ENCODE measurements at places on chromosomes 3 and 15.
A peak's percentile ranks its signal among the peaks of the same experiment; 100 is the strongest.

DNA sequence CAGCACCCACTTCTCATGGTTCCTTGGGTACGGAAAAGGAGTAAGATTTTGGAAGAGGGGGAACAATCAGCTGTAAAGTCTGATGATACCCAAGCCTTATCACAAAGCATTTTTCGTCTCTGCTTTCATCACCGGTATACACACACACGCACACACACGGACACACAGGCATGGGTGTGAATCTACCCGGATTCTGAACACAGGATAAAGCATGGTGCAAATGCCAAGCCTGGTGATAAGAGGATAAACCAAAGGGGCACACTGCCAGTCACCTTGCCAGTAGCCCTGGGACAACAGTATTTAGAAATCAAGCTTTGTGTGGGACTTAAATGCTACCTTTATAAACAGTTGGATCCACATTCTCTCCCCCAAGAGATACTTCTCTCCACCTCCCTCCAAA lies 22.2 kb downstream of the FAM174B start:
- H3K4me1 ChIP-seq, result peaks cover 4% of the 10 kb centered on the region
- H3K4me3 ChIP-seq, result no peak overlapping the region
- no peak overlapping the region for H3K27ac ChIP-seq
- H3K36me3 ChIP-seq, result no peaks in the 10 kb centered on the region

DNA sequence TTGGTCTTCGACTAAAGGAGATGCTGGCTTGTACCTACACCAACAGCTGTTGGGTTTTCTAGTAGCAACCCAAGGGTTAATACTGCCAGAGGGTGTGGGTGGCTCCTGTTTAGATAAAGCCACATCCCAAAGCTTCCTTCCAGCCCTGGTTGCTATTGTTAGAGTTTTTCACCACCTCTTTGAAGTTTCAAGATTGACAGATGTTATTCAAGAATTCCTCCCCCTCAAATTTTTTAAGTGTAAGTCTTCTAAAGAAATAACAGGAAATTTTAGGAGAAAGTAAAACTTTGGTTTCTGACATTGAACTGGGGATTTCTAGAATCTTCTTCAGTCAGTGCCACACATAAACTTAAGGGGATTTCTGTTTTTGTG lies 60.9 kb downstream of the TGFBR2 start:
- H3K4me1 ChIP-seq, result peaks cover 69% of the 10 kb centered on the region
- no peak overlapping the region for H3K4me3 ChIP-seq
- DNase-seq, result peak; percentile 59

DNA sequence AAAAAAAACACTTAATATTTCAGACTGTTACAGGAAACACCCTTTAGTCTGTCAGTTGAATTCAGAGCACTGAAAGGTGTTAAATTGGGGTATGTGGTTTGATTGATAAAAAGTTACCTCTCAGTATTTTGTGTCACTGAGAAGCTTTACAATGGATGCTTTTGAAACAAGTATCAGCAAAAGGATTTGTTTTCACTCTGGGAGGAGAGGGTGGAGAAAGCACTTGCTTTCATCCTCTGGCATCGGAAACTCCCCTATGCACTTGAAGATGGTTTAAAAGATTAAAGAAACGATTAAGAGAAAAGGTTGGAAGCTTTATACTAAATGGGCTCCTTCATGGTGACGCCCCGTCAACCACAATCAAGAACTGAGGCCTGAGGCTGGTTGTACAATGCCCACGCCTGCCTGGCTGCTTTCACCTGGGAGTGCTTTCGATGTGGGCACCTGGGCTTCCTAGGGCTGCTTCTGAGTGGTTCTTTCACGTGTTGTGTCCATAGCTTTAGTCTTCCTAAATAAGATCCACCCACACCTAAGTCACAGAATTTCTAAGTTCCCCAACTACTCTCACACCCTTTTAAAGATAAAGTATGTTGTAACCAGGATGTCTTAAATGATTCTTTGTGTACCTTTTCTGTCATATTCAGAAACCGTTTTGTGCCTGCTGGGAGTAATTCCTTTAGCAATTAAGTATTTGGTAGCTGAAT lies 17.9 kb downstream of the TMEM43 start:
- no peak for DNase-seq
- no peaks in the 10 kb centered on the region for H3K27me3 ChIP-seq
- H3K4me3 ChIP-seq, result no peak overlapping the region
- peaks cover 31% of the 10 kb centered on the region for H3K4me1 ChIP-seq

GRCh38 chr15:64004587-64004986 lies 41.7 kb downstream of the DAPK2 start:
- H3K36me3 ChIP-seq, result peaks cover 2% of the 10 kb centered on the region
- no peak overlapping the region for H3K4me3 ChIP-seq
- H3K27ac ChIP-seq, result no peak overlapping the region
- peaks cover 45% of the 10 kb centered on the region for H3K4me1 ChIP-seq
- DNase-seq, result no peak

DNA sequence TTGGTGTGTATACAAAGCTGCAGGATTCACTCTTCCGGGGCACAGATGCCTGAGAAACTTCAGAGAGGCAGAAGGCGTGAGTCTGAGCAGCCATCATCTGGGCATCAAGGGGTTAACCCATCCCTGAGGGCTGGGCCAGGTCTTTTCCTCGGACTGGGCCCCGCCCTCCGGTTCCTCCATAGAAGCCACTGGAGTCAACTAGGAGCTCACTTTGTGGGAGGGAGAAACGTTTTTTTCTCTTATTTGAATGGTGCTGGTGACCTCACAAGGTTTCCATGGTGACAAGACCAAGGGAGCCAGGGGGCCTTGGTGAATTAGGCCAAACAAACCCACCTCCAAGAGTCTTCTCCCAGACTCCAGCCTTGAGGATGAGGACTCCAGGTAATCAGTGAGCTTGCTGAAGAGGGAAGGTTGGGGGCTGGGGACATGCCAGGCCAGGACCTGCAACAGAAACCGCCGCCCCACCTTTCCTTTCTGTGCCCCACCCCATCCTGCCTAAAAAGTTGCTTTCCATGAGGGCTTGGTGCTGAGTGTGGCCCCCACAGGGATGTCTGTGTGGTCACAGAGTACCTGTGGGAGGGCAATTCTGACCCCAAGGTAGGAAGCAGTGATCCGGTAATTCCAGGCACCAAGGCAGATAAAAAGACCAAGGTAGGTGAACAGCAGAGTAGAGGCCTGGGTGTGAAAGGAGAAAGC lies 14.8 kb upstream of the INSYN1 start:
- no peak overlapping the region for H3K4me3 ChIP-seq
- DNase-seq, result no peak
- no peaks in the 10 kb centered on the region for H3K36me3 ChIP-seq
- no peak overlapping the region for H3K27ac ChIP-seq
- H3K4me1 ChIP-seq, result peaks cover 4% of the 10 kb centered on the region
- peaks cover 33% of the 10 kb centered on the region for H3K27me3 ChIP-seq

DNA sequence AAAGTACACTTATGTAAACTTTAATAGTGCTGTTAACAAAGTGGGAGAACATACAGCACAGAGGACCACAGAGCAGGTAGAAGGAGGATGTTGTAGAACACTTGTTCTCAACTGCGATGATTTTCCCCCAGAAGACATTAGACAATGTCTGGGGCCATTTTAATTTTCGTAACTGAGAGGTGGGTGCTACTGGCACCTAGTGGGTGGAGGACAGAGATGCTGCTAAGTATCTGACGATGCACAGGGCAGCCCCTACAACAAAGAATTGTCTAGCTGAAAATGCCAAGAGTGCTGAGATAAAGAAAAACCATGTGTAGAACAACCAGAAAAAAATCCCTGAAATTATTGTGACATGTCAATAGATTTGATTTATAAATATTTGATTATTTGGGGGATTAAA lies 5.0 kb upstream of the KBTBD8 start:
- peaks cover 38% of the 10 kb centered on the region for H3K27me3 ChIP-seq
- H3K27ac ChIP-seq, result no peak overlapping the region
- no peak overlapping the region for H3K4me3 ChIP-seq

GRCh38 chr3:7565574-7565973 lies 704.7 kb downstream of the GRM7 start:
- no peak overlapping the region for H3K27ac ChIP-seq
- DNase-seq, result no peak
- H3K4me1 ChIP-seq, result no peaks in the 10 kb centered on the region
- H3K27me3 ChIP-seq, result no peaks in the 10 kb centered on the region

- H3K27me3 ChIP-seq, result peaks cover 2% of the 10 kb centered on the region
- H3K4me3 ChIP-seq, result no peak overlapping the region
- H3K27ac ChIP-seq, result no peak overlapping the region
- DNase-seq, result no peak
- no peaks in the 10 kb centered on the region for H3K4me1 ChIP-seq
Measured at GRCh38 chr3:151591441-151591840, 130.6 kb upstream of the IGSF10 start.

GRCh38 chr3:157464321-157464720 lies 27.7 kb downstream of the PTX3 start:
- H3K27ac ChIP-seq, result no peak overlapping the region
- H3K4me1 ChIP-seq, result no peaks in the 10 kb centered on the region
- peaks cover 7% of the 10 kb centered on the region for H3K27me3 ChIP-seq
- DNase-seq, result no peak
- H3K36me3 ChIP-seq, result no peaks in the 10 kb centered on the region

- peaks cover 23% of the 10 kb centered on the region for H3K4me1 ChIP-seq
- peaks cover 26% of the 10 kb centered on the region for H3K27me3 ChIP-seq
- no peak overlapping the region for H3K4me3 ChIP-seq
- no peaks in the 10 kb centered on the region for H3K36me3 ChIP-seq
Measured at GRCh38 chr15:74295800-74296199, 59.7 kb downstream of the CCDC33 start.

DNA sequence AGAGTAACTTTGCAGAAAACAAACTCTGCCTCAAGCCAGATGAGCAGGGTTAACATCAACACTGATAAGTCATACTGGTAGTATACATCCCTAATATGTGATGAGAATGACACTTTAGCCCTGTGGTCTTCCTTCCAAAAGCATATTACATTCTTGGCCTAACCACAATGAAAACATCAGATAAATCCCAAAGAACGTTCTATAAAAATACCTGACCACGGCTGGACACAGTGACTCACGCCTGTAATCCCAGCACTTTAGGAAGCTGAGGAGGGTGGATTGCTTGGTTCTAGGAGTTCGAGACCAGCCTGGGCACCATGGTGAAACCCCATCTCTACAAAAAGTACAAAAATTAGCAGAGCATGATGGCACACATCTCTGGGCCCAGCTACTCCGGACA lies 4.7 kb downstream of the TMCC1 start:
- no peak overlapping the region for H3K4me3 ChIP-seq
- no peak for DNase-seq
- no peaks in the 10 kb centered on the region for H3K27me3 ChIP-seq

DNA sequence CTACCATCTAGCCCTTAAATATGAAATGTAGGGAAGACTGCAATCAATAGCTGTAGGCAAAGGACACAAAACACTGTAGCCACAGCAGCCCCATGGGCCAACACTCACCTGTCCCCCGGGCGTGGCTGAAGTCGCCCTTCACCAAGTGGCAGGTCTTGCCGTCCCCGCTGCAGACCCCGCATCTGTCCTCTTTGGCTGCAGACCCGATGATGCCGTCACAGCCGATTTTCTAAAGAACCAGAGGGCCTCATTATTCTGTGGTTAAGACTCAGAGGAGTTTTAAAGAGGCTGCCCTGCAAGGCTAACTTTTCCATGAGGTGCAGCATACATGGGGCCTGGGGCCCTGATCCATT lies 245.6 kb downstream of the ADAMTS17 start:
- H3K4me1 ChIP-seq, result peaks cover 5% of the 10 kb centered on the region
- H3K27ac ChIP-seq, result no peak overlapping the region
- no peaks in the 10 kb centered on the region for H3K27me3 ChIP-seq

DNA sequence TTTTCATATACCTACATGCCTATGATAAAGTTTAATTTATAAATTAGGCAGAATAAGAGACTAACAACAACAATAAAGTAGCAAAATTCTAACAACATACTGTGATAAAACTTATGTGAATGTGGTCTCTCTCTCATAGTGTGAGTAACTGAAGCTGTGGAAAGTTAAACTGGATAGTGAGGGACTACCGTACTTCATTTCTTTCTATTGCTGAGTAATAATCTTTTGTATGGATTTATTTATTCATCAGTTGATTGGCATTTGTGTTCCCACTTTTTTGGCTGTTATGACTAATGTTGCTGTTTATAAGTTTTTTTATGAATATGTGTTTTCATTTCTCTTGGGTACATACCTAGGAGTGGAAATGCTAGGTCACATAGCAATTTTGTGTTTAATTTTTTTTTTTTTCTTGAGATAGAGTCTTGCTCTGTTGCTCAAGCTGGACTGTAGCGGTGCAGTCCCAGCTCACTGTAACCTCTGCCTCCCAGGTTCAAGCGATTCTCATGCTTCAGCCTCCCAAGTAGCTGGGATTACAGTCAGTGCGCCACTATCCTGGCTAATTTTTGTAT lies 41.0 kb downstream of the RNF111 start:
- H3K36me3 ChIP-seq, result peaks cover 47% of the 10 kb centered on the region
- no peak for DNase-seq
- H3K27ac ChIP-seq, result no peak overlapping the region
- no peaks in the 10 kb centered on the region for H3K27me3 ChIP-seq
- no peak overlapping the region for H3K4me3 ChIP-seq
- peaks cover 24% of the 10 kb centered on the region for H3K4me1 ChIP-seq

GRCh38 chr15:90883976-90884718 lies at the start of gene FES:
Gene FES, plus strand, starts transcription at chr15:90884504. Its CDS starts 542 bp downstream, at chr15:90885046.
- no peaks in the 10 kb centered on the region for H3K27me3 ChIP-seq
- peaks cover 28% of the 10 kb centered on the region for H3K36me3 ChIP-seq
- H3K4me1 ChIP-seq, result peaks cover 71% of the 10 kb centered on the region

DNA sequence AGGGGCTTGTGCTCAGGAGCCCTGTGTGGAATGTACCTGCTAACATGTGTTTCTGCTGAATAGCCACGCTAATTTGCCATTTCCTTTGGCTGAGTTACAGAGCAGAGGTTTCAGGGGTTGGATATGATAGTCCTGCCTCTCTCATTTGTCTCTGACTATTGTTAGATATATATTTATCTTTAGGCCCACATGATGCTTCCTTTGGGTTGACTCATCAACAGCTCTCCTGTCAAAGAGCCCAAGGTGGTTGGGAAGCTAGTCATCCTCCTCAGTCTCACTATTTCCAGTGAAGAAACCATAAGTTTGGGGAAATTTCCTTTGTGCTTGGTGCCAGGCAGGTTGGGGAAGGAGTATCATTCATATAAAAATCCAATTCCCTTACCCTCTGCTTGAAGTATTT lies 1194.6 kb downstream of the ZPLD1 start:
- no peak for DNase-seq
- H3K27ac ChIP-seq, result no peak overlapping the region
- H3K27me3 ChIP-seq, result no peaks in the 10 kb centered on the region

- no peak overlapping the region for H3K27ac ChIP-seq
- no peak overlapping the region for H3K4me3 ChIP-seq
- H3K27me3 ChIP-seq, result peaks cover 67% of the 10 kb centered on the region
- H3K4me1 ChIP-seq, result no peaks in the 10 kb centered on the region
Measured at GRCh38 chr15:100890850-100891249, 11.2 kb downstream of the ALDH1A3 start.

DNA sequence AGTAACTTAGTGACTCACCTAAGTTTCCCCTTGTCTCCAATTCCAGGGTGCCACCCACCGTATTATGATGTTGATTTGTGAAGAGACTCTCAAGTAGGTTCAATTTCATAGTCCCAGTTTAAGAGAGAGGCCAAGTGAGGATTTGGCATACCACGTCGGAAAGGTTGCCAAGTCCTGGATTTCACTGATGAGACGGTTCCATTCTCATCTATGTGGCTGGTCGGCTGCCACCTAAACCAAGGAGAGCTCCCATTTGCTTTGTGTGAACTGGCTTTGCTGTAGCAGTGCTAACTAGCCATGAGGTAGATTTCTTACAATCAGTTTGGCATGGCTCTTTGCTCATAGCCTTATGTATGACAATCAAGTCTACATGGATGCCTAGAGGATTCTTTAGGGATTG lies 653.6 kb downstream of the NLGN1 start:
- H3K4me1 ChIP-seq, result no peaks in the 10 kb centered on the region
- no peaks in the 10 kb centered on the region for H3K36me3 ChIP-seq
- H3K27ac ChIP-seq, result no peak overlapping the region
- H3K27me3 ChIP-seq, result no peaks in the 10 kb centered on the region

- DNase-seq, result peak; percentile 38
- H3K4me3 ChIP-seq, result no peak overlapping the region
- peaks cover 2% of the 10 kb centered on the region for H3K4me1 ChIP-seq
- no peaks in the 10 kb centered on the region for H3K27me3 ChIP-seq
- no peak overlapping the region for H3K27ac ChIP-seq
Measured at GRCh38 chr3:133821767-133822638, 16.4 kb downstream of the SRPRB start.

All from activated CD8-positive, alpha-beta memory T cell treated with anti-CD3 and anti-CD28 coated beads, Interleukin-2, amount 10 ng/mL, durations not matched to agents 7 days and 5 days (primary cell).